Sciatic nerve (tissue), 2 donors: ENCODE measurements at places on chromosomes 12 and 14. TPM values are rescaled to one million over a fixed set of nuclear protein-coding genes. Genes with fewer than 3 reads are reported as not detected.

STAC3 gene
- 1.9 TPM for total RNA-seq

- no peak for DNase-seq
Observed at GRCh38 chr12:28876196-28876798, 272.8 kb upstream of the FAR2 start.

ARHGAP9 gene
- 30.8 TPM for total RNA-seq

DACT1 gene
- total RNA-seq: 115 TPM

DHRS2 gene
- not detected for total RNA-seq

- DNase-seq: no peak
Observed at GRCh38 chr12:93509506-93509905, 42.2 kb downstream of the MRPL42 start.

DNA sequence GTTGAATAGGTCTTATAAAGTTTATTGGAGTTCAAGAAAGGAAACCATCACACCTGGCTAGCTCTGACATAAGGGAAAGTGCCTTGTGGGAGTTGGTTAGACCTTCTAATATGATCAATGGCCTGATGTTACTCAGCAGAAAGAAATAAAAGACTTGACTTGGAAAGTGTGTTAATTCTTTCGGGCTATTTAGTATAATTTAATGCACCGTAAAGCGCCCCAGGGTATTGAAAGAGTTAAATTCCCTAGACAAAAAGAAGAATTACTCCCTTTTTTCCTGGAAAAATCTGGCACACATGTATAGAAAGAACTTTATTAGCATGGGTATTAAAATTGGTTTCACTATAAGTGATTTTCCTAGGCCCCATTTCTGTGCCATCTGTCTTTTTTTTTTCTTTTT lies 1125.7 kb upstream of the FLRT2 start:
- DNase-seq: no peak

PMCH gene
- total RNA-seq: not detected

- DNase-seq: no peak
Observed at GRCh38 chr12:124488520-124488919, 78.9 kb downstream of the NCOR2 start.

- no peak for DNase-seq
Observed at GRCh38 chr14:44170556-44170955, 336.5 kb downstream of the FSCB start.

OASL gene
- 1.3 TPM for total RNA-seq

TMED8 gene
- total RNA-seq: 10.5 TPM

INHBC gene
- total RNA-seq: not detected

- no peak for DNase-seq
Observed at GRCh38 chr12:79844693-79845092, 90.2 kb downstream of the PPP1R12A start.

- no peak for DNase-seq
Observed at GRCh38 chr14:93303659-93304058, 29.2 kb downstream of the BTBD7 start.

COCH gene
- total RNA-seq: 5.3 TPM

GRCh38 chr12:50775251-50775650 lies 11.3 kb downstream of the ATF1 start:
- DNase-seq: no peak

DNA sequence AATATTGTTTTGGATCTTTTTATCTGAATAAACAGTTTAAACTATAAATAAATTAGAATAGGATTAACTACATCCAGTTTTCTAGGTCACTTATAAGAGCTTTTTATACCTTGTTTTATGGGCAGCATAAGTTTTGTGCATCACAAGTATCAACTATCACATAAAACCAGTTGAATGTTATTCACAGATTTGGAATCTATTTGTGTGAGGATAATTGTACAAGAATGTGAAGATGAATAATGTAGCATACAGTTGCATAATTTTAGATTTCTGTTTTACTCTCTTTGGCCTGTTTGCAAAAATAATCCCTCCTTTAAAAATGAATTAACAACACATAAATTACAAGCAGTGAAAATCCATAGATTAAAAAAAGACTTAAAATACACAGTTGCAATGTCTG lies 88.8 kb downstream of the SCFD1 start:
- no peak for DNase-seq

GRCh38 chr14:24392325-24393091 lies 6.3 kb upstream of the NYNRIN start:
- no peak for DNase-seq

DNA sequence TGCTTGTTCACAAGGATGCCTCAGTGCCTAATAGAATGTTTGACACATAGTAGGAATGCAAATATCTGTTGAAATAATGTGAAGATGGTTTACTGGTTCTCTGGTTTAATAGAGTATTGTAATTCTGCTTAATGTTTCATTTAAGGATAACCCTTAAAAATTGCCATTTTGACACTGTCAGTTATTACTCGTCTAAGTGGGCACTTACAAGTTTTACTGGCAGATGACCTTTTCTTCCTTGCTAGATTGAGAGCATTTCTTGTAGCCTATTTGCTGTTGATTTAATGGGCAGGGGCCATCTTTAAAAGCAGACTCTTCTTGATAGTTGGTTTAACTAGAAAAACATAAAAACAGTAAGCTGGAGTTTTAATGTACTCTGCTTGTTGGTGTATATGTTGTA lies 1.9 kb downstream of the TMEM263 start:
- DNase-seq: no peak

DNA sequence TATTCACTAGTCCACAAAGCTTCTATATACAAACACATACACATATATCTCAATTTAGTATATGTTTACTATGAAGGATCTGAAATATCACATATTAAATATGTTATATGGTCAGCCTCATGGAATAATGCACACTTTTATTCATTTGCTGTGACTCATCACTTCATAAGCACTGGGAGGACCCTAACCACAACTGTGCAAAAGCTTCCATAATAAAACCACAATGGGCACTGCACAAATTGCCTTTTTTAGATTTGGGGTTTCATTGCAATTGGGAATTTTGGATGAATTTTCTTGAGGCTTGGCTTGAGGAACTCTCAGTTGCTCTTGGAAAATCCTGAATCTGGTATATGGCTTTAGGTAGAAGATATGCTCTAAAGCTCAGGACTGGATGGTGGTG lies 399.4 kb downstream of the C12orf75 start:
- no peak for DNase-seq

DNA sequence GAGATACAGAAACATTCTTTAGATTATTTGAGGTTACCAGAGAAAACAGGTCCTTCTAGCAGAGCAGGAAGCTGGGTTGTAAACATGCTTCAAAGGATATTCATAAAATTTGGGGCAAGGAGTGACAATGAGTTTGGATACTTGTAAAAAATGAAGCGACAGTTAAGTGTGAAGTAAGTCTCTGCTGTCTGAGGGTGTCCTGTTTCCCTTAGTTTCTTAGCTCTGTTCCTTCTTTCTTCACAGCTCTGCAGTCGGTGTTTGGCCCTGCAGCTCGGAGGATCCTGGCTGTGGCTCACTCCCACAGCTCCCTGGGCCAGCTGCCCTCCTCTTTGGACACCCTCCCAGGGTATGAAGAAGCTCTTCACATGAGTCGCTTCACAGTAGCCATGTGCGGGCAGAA lies 10.8 kb downstream of the TMEM52B start:
- no peak for DNase-seq

GRCh38 chr14:90756755-90757345 lies 59.4 kb downstream of the TTC7B start:
- DNase-seq: no peak

MANSC4 gene
- total RNA-seq: not detected

BCL11B gene
- total RNA-seq: 0.85 TPM

- no peak for DNase-seq
Observed at GRCh38 chr14:46399049-46399448, 252.5 kb downstream of the RPL10L start.

- no peak for DNase-seq
Observed at GRCh38 chr12:41310367-41310766, 122.2 kb downstream of the PDZRN4 start.

DNA sequence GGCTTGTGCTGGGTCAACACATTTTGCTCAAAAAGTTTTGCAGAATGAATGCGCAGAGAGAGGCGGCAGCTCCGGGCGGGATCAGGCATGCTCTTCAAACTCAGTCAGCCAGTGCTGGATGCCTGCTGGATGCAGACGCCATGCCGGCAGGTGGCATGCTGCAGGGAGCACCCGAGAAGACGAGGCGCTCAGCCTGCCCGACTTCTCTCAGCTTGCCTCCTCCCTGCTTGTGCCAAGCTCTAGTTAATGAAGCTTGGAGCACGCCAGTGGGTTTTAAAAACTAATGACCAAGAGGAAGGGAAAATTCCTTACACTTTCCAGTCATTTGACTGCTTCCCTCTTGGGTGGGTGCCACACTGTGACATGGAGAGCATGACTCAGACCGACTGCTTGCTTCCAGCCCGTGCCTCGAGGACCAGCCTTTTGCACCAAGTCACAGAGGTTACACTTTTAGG lies 39.8 kb downstream of the SLC24A4 start:
- no peak for DNase-seq

LIN7A gene
- 16.5 TPM for total RNA-seq

SYNDIG1L gene
- 0.58 TPM for total RNA-seq

NTN4 gene
- 40.3 TPM for total RNA-seq

DNA sequence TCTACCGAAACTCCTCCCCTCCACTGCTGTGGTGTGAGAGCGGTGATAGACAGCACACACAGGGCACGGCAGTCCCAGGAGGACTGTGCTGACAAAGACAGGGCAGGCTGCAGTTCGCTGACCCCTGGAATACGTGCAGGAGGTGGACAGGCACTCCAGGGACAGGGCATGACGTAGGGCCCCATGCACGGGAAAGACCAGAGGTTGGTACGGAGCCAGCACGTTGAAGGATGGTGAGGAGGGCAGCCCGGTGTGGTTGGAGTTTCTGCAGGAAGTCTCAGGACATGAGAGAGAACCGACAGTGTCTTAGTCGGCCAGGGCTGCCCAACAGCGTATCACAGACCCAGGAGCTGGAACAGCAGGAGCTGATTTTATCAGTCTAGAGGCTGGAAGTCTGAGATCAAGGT lies 254.2 kb upstream of the FKBP4 start:
- no peak for DNase-seq

RNF212B gene
- not detected for total RNA-seq

AACS gene
- total RNA-seq: 19.6 TPM

PIANP gene
- total RNA-seq: 2.5 TPM

FAM90A1 gene
- not detected for total RNA-seq

GRCh38 chr14:103973354-103973753 lies 31.0 kb upstream of the RD3L start:
- no peak for DNase-seq

SLC25A21 gene
- total RNA-seq: 1.4 TPM

DNA sequence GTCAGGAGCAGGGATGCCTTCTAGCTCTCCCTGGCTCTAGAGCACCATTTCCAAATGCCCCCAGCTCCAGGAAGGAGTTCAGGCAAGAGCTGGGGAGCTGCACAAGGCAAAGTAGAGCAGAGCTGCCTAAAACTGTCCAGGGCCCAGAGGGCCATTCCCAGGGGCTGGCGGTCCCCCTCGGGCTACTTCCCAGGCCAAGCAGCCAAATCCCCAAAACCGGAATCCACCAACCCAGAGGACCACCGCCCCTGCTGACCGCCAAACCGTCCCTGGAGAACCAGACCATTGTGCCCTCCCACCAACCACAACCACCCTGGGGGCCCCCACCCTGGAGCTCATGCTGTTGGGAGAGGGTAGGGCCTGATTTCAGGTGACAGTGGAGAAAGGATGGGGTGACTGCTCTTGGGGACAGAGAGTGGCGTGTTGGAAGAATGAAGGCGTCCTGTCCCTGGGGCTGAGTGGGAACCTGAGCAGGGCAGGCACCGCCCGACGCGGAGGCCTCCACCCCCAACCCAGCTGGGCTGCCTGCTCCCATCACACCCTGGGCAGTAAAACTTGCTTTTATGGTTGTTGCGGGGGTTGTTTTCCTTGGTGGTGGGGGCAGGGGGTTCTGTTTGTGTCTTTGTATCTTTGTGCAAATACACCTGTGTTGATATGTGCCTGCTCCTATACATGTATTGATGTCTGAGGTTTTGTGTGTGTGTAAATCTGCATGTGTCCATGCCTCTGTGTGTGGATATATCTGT lies 24.0 kb upstream of the KRT78 start:
- DNase-seq: no peak

GRCh38 chr12:1993341-1993740 lies 10.9 kb downstream of the DCP1B start:
- DNase-seq: no peak

DNA sequence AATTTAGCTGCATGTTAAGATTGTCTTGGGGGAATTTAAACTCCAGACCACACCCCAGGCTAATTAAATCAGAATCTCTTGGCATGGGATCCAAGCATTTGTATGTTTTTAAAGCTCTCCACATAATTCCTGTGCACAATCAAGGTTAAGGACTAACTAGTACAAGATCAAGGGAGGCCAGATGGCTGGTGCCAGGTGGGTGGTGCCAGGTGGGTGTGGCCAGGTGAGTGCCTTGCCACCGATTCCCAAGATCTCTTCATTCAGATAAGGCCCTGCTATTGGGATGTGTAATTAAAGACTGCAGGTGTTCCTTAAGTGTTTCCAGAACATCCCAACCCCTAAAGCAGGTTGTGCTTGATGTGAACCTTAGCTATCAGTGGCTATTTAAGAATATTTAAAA lies 75.1 kb downstream of the NRXN3 start:
- DNase-seq: no peak

RHEBL1 gene
- 2.7 TPM for total RNA-seq

DNA sequence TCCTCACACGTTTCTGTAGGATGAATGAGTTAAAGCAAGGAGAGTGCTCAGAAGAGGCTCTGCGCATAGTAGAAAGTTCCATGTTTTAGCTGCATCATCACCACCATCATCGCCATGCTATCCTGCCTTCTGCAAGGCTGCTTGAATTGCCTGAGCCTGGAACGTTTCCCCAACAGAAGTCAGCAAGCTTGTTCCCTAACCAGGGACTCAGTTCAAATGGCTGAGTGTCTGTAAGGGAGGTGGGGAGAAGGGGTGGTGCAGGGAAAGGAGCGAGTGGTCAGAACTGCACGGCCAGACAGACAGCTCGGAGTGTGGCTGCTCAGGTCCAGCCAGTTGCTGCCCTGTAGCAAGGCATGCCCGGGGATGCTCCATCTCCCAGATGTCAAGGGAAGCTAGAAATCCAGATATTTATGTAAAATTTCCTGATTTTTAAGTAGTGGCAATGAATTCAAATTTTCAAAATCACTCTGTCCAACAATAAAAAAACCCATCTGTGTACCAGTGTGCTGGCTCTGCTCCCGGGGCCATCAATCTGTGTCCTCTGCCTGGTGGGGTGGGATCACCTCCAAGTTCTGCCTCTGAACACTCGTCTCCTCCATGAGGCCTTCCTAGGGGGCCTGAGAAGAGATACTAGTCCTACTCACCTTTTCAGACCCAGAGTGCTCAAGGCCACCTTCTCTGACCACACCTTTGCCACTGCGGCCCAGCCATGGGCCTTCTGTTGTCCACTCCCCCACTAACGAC lies 162.7 kb downstream of the FOXN3 start:
- no peak for DNase-seq

SRRM4 gene
- 0.04 TPM for total RNA-seq
